ENCODE measurements at places on chromosomes 2 and 18.

GRCh38 chr2:45441571-45441970 is 169.5 kb downstream of the SRBD1 start:
- DNase-seq = no peak

DNA sequence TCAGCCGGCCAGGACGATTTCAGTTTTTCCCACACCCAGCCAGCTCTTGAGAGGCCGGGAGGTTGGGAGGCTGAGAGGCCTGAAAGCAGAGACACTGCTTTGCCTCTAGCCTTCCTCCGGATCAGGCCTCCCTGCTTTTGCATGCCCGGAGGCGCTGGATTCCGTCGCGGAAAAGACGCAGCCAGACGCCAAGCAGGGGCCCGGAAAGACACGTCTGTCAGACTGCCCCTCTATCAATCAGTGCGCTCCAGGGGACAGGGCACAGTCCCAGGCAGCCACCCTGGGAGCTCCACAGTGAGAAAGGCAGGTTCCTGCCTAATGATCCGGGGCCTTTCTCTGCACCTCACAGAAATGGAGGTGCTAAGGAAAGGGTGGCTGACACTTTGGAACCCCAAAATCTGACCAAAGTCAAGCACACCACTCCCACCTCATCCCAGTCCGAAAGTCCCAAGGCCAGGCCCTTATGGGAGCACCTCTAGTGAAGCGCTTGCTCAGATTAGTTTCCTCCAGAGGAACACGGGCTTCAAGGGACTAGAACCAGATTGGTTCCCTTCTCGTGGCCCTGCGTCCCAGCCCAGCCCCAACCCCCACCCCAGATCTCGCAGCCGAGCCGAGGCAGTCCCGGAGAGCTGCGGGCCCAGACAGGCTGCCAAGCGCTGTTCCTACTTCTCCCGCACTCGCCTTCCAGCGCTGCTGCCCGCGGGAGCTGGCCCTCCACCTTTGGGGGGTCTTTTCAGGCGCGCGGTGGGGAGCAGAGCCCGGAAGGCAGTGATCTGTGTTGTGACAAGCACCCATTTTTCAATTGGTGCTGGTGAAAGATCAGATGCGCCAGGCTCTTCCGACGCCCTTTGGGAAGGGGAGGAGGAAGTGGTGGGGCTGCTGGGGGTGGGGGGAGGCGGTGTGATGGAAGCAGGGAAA is 5.0 kb downstream of the DLX1 start:
- DNase-seq = no peak

- DNase-seq = no peak
Measured at GRCh38 chr2:232779934-232780333, 3.6 kb upstream of the KCNJ13 start.

GRCh38 chr2:152097290-152097800 is 1.5 kb downstream of the CACNB4 start:
- no peak for DNase-seq

- no peak for DNase-seq
Measured at GRCh38 chr2:67656875-67657274, 259.7 kb downstream of the ETAA1 start.

DNA sequence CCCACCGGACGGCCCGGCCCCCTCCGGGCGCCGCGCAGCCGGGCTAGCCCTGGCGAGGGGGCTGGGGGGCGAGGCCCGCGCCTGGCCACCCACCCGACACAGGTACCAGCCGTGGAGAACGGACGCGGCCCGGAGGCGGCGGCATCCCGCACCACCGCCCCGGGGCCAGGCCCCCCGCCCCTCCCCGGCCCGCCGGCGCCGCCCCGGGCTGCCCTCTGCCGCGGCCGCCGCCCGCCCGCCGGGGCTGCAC is 405 bp downstream of the SOS1 start:
- DNase-seq = no peak

- no peak for DNase-seq
Measured at GRCh38 chr2:240640939-240641338, 15.7 kb downstream of the GPR35 start.

- DNase-seq = no peak
Measured at GRCh38 chr2:106053581-106053980, 140.5 kb downstream of the UXS1 start.

- no peak for DNase-seq
Measured at GRCh38 chr2:58378152-58378551, 137.0 kb upstream of the FANCL start.

DNA sequence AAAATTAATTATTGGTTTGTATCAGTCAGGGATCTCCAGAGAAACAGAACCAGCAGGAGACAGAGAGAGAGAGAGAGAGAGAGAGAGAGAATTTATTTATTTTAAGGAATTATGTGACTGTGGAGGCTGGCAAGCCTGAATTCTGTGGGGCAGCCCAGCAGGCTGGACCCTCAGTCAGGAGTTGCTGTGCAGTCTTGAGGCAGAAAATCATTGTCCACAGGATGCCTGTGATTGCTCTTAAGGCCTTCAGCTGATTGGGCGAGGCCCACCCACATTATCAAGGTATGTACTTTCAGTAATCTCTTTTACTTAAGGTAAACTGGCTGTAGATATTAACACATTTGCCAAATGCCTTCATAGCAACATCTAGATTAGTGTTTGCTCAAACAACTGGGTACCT is 155.3 kb downstream of the SEPTIN10 start:
- no peak for DNase-seq

- DNase-seq = no peak
Measured at GRCh38 chr2:205931388-205931787, 154.6 kb downstream of the INO80D start.

GRCh38 chr2:72494392-72494791 is 331.4 kb downstream of the EXOC6B start:
- DNase-seq = no peak

DNA sequence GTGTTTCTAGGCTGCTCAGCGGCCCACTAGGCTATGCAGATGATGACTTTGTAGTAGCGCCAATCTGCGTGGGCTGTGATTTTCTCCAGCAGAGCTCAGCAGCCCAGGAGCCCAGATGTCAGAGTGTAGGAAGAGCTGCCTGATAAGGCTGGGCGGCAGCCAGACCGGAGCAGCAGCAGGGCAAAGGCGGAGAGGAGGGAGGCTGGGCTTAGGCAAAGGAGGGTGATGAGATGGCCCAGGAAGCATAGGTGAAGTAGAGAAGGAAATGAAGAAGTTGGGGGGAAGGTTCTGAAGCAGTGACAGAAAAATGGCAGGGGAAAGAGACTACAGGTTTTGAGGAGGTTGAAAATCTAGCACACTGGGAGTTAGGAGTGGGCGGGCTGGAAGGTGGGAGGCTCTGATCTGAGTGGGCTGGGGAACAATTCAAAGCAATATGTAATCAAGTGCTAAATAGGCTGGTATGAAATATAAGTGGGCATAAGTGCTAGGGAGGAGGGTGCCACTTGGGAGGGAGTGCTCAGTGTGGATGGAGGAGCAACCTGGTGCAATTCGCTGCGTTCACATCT is 50.6 kb upstream of the STPG4 start:
- no peak for DNase-seq

DNA sequence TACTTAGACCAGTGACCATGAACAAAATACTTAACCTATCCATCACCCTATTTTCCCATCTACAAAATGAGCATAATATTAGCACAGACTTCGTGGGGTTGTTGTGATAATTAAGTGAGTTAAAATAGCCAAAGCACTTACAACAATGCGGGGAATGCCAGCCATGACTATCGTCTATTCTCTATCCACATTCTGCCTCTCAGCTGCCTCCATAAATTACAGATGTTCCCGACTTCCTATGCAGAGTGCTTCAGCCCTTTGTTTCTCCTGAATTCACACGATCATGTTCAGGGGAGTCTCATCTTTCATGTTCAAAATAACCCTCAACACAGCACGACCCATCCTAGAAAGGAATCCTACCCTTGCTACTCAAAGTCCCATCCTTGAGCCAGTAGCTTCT is 211.6 kb downstream of the EN1 start:
- no peak for DNase-seq

DNA sequence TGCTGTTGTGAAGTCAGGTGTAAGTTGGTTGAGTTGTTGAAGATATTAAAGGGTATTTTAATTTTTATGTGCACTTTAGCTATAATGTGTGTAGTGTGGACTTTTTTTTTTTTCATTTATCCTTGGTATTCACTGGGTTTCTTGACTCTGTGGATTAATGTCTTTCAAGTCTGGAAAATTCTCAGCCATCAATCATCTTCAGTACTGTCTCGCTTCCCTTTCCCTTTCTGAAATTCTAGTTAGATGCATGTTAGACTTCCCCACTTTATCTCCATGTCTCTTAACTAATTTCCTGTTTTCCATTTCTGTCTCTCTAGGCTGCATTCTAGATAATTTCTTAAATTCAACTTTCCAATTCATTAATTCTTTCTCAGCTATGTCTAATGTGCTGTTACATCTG is 247.7 kb upstream of the REV1 start:
- DNase-seq = no peak

GRCh38 chr2:41579806-41580205 is 468.0 kb upstream of the PKDCC start:
- DNase-seq = no peak

DNA sequence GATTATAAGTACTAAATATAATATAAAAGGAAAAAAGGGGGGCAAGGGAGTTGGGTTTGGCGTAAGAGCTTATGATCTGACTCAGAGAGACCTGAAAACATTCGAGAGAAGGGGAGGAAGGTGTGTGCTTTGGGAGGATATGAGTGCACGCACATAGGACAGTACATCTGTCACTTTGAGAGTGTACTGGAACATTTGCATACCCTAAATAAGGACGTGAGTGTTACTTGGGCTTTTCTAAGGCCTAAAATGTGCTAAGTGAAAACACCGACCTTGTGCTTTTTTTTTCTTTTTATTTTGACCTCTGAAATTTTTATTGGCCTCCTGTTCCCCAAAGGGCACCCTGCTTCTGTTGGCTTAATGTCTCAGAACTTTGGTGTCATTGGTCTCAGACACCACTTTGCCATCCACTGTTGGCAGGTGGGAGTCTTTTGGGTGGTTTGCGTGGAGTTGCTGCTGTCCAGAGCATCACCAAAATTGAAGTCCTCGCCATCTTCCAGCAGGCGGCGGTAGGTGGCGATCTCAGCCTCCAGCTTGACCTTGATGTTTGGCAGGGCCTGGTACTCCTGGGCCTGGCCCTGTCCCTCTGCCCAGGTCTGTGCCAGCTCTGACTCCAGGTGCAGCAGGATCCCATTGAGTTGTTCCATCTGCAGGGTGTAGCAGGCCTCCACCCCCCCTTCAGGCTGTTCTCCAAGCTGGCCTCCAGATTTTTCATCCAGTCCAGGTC is 57.7 kb downstream of the CD28 start:
- no peak for DNase-seq

DNA sequence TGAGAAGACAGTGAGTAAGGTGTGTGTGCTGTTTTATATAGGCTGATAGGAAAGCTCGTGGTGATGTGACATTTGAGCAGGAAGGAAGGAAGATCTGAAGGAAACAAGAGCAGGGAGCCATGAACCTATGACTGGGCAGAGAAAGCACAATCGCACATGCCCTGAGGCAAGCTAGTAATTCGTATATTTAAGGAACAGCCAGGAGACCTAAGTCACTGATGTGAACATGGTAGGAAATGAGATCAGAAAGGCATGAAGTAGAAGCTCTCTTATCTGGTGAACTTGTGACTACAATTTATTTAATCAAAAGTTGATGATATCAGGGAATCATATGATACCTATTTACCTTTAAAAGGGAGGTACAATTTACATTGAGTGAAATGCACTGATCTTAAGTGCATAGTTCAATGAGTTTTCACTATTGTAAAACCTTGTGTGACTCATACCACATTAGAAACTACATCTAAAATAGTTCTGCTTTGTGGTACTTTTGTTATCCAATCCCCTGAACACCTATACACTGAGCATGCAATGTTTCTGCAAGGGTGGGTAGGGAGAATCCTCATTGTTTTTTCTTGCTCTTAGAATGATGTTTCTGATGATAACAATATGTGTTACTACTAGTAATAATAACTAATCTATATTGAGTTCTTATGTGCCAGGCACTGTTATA is 67.5 kb downstream of the GALNT13 start:
- DNase-seq = no peak

DNA sequence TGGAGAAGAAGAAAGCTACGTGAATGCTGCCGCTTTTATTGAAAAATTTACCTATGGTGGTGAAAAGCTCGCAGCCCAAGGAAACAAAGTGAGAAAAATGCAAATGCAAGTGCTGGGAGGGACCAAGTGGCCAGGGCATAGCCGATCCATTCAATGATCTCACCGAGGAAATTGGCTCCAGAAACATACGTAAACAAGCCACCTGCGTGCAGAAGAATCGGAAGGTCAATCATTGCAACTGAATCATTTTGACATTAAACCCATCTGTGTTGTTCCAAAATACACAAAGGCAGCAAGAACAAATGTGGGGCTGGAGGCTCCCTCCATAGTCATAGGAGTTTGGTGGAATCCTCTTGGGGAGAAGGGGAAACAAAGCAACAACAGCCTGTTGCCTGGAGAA is 51.5 kb downstream of the SRD5A2 start:
- DNase-seq = no peak

DNA sequence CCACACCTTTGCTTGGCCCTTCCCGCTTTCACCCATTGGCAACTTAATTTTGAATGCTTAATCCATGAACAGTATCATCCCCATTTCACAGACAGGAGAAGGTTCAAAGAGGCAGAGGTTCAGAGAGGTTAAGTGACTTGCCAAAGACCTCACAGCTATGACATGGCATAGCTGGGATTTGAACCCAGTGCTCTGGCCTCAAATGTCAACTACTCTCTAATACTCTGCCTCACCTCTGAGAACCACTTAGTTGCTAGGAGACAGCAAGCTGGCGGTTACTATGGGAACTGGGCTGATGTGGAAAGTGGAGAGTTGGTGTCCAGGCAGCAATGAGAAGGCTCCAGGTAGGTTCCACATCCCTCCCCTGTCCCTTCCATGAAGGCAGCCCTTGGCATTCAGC is 15.8 kb upstream of the PRSS56 start:
- DNase-seq = no peak

GRCh38 chr2:235745597-235745996 is 251.8 kb downstream of the AGAP1 start:
- DNase-seq = no peak

DNA sequence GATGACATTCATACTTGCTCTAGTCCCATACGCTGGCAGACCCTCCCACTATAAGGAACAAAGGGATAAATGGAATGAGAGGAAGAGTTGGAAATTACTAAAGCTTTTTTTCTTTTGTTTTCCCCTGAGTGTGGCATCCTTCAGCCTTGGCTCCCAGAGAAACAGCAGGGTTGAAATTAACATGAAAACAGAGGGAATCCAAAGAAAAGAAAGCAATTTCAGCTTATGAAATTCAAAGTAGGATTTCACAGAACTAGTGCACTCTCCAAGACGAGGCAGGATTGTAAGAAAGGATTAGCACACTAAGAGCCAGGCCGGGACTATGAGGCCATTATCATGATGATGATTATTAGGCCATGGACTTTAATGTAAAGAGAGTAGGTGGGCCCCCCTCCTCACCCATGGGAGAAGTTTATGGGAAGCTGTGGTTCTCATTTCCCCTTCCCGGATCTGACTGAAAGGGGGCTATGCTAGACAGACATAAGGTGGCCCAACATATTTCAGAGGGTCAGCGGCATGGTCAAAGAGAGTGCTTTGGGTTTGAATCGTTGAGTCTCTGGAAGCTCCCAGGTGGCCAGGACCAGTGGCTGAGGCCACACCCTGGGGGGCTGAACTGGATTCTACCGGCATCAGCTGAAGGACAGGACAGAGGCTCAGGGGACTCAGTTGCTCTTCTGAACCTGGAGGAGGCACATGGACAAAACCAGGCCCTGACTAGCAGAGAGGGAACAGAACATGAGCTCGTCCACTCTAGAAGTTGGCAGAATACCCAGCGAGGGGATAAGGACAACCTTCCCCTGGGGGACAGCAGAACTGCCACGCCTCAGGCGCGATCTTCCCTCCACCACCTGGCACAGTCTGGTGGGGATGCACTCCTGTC is 100.1 kb upstream of the ARL4C start:
- no peak for DNase-seq

Data from C1 segment of cervical spinal cord (tissue), 14 donors.